Memory B cell (primary cell): ENCODE measurements at places on chromosomes 3 and 15.

DNA sequence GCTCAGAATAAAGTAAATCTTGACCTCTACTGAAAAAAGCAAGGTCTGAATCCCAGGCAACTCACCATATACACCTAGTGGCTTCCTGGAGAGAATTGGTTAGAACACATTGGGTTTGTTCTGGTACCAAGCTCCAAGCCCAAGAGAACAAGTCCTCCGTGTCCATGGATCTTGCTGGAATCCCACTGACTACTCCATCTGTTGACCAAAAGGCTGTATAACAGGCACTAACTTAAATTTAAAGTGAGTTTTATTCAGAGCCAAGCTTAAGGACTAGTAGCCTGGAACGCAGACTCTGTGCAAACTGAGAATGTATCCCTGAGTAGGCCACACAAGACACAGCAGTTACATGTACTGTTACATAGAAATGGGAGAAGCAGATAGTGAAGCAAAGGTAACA is 342.1 kb upstream of the LRRC3B start:
- DNase-seq, result no peak

DNA sequence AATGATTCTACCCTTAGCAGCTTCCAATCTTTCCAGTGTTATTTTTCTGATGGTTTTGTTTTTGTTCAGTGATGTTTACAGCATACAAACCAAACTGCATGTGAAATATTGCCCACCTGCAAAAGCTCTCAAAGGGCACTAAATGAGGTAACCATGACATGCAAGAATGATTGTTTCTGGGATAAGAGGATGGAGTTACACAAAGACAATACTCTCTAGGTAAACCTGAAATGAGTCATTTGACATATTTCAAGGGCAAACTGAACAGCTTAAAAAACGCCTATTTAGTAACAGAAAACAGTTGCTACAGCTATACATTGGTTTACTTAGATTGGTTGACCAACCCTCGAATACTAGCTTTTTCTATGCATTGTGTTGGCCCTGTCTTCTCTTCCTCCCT is 481.7 kb downstream of the ZPLD1 start:
- no peak for DNase-seq

DNA sequence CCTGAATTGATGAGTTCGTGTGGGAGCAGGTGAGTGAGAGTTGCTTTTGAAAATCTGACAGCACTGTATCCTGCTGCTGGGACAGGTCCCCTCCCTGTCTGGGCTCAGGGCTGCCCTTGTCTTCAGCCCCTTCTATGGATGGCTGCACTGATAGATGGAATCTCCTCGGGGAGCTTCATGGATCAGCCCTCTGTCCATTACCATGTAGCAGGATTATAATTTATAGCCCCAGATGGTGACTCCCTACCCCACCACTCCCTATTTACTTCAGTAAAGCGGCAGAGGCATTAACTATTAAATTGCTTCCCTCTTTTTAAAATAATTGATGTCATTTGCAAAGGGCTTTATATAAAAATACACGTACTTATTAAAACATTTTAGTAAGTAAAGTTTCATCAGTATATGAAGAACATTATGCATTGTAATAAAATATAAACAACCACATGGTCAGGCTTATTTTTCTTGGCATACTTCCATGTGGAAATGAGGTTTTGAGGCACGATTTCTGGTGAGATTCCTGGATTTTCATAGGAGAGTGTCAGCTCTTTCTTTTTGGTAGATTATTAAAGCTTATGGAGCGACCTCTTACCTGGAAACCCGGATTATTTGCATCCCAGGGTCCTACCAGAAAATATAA is 38.5 kb downstream of the MAP3K13 start:
- DNase-seq, result no peak

DNA sequence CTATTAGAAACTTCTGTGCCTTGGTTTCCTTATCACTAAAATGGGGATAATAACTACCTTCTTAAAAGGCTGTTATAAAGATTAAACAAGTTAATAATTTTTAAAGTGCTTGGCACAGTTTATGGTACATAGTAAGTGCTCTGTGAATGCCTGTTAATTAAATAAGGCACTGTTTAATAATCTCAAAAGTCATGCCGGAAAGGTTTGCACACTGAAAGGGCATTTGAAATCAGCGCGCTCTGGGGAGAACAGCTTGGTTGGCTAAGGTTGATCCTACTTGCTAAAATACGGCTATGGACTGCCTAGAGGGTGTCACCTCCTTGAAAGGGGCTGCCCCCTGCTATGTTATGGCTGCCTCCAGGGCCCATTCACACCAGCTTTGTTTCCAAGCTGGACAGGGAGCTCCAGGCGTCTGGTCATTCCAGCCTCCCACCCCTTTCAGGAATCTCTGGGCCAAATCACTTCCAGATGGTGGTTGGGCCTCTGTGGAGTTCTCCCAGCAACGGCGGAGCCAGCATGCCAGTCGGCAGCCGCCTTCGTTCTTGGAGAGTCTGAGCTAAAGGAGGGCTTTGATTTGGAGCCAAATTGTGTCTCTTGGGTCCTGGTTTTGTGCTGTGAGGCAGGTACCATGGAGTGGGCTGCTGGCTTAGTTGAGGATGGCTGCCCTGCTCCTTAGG is 5.9 kb downstream of the FLNB start:
- DNase-seq, result no peak

DNA sequence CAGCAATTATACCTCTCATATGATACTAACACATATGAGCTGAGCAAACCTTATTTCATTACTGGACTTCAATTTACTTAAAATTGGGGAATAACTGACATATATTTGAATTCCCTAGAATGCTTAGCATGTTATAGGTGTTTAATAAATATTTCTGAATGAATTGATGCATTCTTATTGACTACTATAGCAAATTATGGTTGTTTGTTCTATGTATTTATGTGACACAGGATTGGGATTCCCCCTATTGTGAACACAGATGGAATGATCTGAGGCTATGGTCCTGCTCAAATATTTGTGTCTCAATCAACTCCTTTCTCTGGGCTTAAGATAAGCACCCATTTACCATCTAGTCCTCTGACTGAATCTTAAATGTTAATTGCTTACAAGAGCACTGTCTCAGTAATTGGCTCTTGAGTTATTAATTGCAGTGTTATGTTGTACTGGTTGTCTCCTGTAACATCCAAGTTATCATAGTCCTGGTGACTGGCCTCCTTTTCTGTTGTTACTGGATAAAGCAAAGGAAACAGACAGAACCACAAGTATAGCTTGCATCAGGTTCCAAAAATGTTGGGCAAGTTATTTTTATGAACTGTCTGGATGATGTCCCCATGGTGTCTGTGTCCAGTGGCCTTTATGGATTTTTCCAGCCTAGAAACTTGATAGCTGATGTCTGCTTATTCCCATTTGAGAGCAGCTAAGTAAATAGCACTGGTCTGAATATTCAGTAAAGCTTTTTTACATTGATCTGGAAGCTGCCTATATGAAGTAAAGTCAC is 2.3 kb upstream of the UACA start:
- no peak for DNase-seq

DNA sequence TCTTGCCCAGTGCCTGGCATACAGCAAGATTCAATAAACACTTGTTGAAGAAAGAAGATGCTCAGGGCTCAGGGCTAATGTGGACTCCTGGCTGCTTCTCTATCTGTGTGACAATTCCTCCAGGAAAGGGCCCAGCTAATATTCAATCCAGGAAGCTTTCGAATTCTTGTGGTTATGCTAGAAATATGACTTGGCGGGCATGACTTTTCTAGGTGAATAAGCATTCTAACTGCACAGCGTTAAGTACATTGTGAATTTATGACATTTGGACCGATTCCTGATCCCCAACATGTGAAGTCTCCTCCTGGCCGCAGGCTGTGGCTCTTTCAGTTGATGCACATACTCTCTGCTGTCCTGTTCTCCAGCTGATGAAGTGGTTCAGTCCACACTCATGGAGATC is 117.0 kb downstream of the IMPG2 start:
- no peak for DNase-seq

DNA sequence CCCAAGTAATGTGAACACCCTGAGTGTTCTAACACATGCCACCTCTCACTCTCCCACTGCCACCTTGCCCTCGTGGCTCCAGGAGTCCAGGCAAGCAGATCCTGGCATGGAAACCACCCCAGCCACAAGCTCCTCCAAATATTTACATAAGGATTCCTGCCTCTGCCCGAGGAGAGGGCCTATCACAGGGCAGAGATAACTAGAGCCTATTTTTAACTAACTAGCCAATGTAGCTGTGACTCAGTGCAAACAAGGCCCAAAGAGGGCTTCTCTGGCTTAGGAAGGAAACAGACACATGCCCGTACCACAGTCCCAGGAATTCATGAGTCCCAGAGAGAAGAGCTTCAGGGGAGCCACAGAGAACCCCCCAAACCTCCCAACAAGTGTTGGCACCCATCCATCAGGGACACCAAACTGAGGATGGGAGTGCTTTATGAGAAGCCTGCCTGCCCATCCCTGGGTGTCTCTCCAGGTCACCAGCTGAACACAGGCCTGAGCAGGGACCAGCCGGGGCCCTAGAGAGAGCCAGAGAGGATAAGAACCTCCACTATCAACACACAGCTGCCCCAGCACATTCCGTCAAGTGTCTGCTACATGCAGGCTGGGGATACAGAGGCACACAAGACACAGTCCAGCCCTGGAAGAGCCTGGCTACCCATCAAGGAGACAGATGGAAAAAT is 9.2 kb downstream of the FYCO1 start:
- no peak for DNase-seq

DNA sequence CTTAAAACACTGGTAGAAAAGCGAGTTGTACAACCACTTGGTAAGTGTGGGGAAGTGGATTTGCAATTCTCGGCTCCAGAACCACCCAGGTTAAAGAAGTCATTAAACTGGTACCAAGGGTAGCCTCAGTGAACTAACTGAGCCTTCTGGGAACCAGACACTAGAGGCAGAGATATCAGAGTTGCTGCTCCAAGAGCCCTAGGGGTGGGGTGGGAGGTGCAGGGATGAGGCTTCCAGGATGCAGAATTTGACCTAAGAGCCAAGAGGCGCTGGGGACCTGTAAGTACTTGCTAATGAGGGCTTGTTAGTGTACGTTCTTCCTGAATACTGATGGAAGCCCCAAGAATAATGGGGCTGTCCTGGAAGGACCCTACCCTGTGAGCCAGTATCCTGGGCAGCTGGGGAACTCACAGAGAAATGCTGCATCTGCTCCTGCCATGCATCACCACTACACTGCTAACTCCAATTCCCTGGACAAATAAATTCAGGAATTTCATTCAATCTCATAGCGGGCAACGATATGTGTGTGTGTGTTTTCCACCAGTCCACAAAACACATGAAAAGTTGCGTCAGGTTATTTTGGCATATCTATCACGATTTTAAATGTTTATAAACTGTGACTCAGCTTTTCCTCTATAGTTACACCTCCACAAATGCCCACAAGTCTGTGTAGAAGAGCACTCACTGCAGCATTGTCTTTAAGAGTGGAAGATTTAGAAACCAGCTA is 23.8 kb downstream of the STIMATE start:
- DNase-seq, result no peak

DNA sequence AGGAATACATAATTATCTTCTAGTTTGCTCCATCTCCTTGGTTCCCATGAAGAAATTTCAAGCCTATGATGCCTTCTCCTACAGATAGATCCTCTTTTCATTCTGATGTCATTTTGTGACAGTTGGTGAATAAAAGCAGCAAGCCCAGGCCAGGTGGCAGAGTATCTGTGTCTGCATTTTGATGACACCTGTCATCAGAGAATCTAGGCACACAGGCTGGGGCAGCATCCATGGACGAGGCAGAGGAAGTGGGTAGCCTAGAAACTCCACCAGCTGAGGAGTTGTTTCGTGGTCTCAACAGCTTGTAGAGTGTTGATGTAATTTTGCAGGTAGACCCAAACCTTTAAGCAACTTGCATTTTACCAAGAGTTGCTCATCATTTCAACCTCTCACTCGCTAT is 269.8 kb downstream of the FEZF2 start:
- DNase-seq, result no peak

DNA sequence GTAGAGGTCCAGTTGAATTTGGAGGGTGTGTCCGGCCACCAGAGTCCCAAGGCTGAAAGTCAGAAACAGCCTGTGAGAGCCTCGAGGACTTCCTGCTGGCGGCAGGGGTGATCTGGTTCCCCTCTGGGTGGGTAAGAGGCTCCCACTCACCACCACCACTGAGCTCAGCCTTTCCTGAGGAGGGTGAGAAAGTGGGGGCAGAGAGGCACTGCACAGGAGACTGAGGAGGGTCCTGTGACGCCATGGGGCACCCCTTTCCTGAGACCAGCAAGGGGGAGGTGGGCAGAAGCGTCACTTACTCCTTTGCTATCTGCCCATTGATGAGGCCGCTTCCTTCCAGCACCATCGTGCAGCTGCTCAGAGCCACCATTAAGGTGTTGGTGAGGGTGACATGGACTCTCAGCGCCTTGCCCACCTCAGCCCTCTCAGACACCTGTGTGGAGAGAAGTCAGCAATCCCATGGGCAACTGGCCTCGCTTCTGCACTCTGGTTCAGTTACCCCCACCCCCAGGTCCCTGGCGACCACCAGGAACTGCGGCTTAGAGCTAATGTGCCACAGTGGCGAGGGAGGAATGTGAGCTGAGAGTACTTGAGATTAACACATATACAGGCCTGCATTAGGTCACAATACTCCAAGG is 10.0 kb upstream of the TGM5 start:
- no peak for DNase-seq

DNA sequence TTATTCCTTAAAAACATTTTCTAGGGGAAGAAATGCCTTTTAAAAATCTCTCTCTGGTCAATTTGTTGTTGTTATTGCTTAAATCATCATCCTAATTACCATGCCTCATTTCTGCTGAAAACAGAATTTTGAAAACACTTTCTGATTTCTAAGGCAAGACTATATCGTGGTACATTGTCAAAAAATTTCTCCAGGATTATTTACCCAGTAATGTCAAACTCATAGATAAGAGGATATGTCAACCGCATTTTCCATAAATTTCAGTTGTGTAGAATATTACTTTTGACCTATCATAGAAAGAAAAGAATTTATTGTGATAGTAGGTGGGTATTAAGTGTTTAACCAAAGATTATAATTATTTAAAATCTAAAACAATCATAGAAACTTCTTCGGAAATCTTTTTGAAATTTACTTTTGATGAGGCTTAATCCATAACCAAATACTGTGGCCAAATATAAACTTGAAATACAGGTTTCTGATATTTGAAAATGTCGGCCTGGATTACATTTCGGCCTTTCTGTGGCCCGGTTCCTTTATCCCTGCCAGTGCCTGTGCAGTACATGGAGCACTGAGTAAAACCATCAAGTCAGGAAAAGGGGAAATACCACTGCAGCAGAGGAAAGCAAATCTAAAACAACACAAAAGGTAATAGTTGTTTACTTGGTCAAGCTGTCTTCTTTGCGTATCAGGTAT is 173.4 kb downstream of the MYRIP start:
- no peak for DNase-seq

DNA sequence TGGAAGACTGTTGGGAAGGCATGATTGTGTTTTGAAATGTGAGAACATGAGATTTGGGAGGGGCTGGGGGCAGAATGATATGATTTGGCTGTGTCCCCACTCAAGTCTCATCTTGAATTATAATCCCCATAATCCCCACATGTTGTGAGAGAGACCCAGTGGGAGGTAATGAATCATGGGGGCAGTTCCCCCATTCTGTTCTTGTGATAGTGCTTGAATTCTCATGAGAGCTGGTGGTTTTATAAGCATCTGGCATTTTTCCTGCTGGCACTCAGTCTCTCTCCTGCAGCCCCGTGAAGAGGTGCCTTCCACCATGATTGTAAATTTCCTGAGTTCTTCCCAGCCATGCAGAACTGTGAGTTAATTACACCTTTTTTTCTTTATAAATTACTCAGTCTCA is 430.5 kb downstream of the OTOL1 start:
- DNase-seq, result no peak
